ENCODE measurements at places on chromosomes 5 and 9.

DNA sequence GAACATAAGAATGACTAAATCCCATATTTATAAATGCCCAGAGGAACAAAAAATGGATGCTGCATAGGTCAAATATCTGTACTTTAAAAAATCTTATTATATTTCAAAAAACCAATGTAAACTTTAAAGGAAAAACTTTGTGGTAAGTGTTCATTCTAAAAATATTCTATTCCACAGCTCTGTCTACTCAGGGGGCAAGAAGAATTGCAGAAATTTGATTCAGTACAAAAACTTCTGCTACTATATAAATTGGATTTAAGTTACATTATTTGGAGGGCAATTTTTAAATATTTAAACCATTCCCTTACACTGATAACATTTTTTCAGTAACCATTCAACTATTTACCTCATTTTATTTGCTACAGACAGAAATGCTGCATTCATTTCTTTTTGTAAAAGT is 32.1 kb downstream of the NFIB start:
- no peak for DNase-seq

GRCh38 chr9:88303721-88304451 is 84.4 kb upstream of the SPIN1 start:
- peak; percentile 91 for DNase-seq

- DNase-seq: no peak
These were observed 8.1 kb upstream of the RAD23B start for GRCh38 chr9:107274953-107275422.

- no peak for DNase-seq
These were observed 46.5 kb upstream of the ZFR start for GRCh38 chr5:32490972-32491557.

- no peak for DNase-seq
These were observed 51.1 kb upstream of the MVB12B start for GRCh38 chr9:126275386-126276001.

DNA sequence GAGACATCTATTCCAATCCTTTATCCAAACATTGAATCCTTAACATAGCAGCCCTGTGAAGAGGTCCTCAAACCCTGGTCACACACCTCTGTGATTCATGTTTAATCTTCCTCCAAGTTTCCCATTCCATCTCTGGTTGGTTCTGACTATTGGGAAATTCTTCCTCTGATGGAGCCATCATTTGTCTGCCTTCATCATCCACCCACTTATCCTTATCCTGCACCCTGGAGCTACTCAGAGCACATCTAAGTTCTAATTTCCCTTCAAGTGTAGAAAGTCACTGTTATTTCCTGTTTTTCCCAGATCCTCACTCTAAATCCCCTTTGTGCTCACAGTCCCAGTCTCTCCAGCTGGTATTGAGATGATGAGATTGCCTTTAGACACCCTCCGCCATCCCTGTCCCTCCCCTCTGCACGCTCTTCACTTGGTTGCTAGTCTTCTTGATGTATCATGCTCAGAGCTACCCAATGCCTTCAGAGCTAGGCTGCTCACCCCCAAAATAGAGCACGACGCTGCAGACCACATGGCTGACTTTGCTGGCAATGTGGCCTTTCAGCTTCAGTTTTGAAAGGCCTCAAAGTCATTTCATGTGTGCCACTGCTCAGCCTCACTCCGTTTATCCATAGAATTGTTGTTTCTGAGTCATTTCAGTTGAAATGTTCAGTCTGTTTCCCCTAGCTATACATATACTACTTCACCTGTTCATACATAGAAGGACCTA is 154.3 kb downstream of the PALM2AKAP2 start:
- peak; percentile 67 for DNase-seq

GRCh38 chr5:90902651-90903386 is 344.2 kb downstream of the ADGRV1 start:
- no peak for DNase-seq

- DNase-seq: no peak
These were observed 33.1 kb upstream of the ZNF462 start for GRCh38 chr9:106829666-106830408.

GRCh38 chr5:56951126-56951945 is 587 bp downstream of the MIER3 start:
- peak; percentile 24 for DNase-seq

DNA sequence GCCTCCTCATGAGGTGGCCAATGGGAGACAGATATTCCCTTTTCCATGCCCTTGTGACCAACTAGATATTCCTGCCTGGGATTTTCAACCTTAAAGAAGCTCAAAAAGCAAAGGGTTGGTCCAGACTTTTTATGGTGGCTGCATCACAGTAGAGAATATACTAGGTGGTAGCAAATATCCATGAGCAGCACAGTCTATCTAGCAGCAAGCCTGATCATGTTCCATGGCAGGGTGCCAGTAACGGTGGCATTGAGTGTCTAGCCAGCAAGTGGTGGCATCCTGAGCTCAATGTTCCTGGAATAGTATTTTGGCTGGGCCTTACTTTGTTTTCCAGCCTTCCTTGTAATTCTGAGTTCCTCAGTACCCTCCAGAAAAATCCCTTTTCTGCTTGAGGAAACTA is 25.8 kb downstream of the CDC25C start:
- DNase-seq: no peak

DNA sequence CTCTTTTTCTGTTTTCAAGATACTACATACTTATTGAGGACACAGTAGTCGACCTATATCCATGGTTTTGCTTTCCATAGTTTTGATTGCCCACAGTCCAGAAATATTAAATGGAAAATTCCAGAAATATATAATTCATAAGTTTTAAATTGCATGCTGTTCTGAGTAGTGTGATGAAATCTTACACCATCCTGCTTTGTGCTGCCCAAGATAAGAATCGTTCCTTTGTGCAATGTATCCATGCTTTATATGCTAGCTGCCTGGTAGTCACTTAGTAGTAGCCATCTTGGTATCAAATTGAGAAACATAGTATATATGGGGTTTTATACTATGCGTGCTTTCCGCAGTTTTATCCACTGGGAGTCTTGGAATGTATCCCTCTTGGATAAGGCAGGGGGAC is 59.0 kb downstream of the CWC27 start:
- no peak for DNase-seq
